Gastrocnemius medialis (tissue), 4 donors: ENCODE measurements at places on chromosomes 6 and 20. TPM values are rescaled to one million over a fixed set of nuclear protein-coding genes. Genes with fewer than 3 reads are reported as not detected.

Gene RIPPLY2
- not detected for total RNA-seq

Gene OPN5
- total RNA-seq, result not detected

Gene PGC
- not detected for total RNA-seq

GRCh38 chr20:20199361-20200160 lies 147.2 kb downstream of the CFAP61 start:
- no peak for DNase-seq

- no peak for DNase-seq
These were observed 216.2 kb downstream of the RIMS1 start for GRCh38 chr6:72102561-72102960.

DNA sequence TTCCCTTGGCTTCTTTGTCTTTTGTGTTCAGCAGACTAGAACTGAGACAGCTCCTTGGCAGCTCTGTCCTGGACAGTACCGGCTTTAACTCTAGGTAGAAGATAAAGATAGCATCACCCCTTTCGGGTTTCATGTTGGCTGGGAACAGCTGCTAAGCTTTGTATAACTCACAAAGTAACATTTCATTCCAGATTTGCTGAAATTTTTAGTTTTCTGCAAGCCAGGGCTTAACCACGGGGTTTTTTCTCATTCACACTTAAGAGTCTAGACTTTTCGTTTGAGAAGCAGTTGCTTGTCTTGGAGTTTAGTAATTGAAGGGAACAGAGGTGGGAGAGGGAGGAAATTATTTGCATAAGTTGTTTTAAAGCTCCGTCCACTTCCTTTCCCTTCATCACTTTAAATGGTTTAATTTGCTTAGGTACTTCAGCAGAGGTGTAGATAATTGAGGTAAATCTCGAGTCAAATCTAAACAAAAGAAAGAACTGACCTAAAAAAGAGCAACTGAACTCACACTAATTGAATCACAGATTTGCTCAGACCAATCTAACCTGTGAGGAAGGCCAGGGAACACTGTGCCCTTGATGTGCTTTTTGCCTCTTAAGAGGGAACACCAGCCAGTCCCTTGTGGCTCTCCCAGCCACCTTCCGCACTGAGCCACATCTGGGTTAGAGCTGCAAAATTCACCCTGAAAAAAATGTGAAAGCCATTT lies 48.3 kb downstream of the RREB1 start:
- DNase-seq, result no peak

GRCh38 chr6:157035546-157035945 lies 258.4 kb downstream of the ARID1B start:
- DNase-seq, result no peak

- no peak for DNase-seq
These were observed 11.4 kb upstream of the VEGFA start for GRCh38 chr6:43758617-43759050.

- no peak for DNase-seq
These were observed 136.7 kb upstream of the EXOC2 start for GRCh38 chr6:829656-830055.

DNA sequence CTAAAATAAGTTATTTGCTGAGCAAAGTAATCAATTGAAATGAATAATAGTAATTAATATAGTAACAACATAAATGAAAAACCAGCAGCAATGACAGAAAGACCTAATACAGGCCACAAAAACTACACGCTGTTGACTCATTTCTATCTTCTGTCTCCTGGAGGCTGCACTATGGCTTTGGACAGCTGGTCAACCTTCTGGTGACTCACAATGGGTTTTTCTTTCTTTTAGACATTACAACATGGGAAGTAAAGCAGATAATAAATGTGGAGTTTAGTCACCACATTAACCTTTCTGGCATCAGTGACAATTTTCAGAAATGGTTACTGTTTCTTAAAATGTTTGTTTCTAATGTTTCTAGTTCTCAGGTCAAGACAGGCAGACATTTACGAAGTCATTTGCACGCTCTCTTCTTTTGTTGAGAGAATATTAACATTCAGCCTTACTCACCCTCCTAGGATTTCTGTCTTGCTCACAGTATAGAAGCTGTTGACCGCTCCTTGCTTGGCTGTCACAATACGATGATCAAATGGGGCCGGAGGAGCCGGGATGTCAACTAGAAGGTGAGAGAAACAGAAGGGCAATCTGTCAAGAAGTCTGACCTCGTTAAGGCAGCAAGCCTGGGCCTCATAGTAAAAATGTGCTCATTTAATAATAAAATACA lies 62.2 kb downstream of the MYLK4 start:
- DNase-seq, result no peak

- DNase-seq, result no peak
These were observed 38.5 kb downstream of the PLCG1 start for GRCh38 chr20:41175727-41176330.

- no peak for DNase-seq
These were observed 46.1 kb downstream of the CD40 start for GRCh38 chr20:46164254-46164653.

GRCh38 chr6:147752689-147753403 lies 244.4 kb downstream of the SAMD5 start:
- DNase-seq, result no peak

DNA sequence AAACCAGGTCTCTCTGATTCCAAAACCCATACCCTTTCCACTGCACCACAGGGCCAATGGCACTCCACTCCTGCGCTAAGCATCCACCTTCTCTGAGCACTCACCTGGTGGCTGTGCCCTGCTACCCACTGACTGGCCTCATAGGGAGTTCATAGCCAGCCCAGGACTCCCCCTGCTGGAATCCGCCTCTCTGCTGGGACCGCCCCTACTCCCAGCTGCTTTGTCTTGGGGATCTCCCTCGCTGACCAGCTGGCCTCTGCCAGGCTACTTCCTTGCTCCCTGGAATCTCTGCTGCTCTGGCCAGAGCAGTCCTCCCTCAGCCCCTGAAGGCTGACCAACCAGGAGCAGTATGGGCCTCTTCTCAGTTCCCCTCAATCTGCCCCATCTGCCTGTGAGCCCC lies 129.7 kb downstream of the FAXC start:
- no peak for DNase-seq

- DNase-seq, result no peak
These were observed 197.1 kb downstream of the EPHA7 start for GRCh38 chr6:93222071-93222851.

DNA sequence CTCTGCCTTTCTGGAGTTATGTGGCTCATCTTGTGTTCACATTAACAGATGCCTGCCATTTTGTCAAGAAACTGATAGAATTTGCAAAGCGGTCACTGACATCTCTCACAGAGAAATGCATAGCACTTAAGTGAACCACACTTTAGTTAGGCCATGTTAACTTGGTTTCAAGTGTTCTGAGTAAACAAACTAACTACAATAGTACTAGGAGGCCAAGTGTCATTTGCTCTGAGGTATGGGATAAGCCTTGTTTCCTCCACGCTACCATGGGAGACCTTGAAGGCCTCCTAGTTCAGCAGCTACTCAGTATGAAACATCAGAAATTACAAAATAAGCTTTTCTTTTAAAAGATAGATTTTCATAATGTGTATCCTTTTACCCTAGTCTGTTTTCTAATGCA lies 143.5 kb upstream of the MARCKS start:
- DNase-seq, result no peak

DNA sequence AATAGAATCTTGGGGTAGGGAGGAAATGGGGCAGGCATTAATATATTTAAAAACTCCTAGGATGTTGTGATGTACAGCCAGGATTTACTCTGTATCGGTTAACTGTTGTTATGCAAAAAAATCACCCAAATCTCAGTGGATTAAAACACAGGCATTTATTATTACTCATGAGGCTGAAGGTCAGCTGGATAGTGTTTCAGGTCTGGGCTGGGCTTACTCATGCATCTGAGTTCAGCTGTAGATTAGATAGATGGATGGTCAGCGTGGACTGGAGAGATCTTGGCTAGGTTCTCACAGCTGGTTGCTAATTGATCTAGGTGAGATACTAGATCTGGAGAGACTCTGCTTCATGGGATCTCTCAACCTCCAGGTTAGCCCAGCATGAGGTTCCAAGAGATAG lies 131.4 kb downstream of the BTBD3 start:
- no peak for DNase-seq

DNA sequence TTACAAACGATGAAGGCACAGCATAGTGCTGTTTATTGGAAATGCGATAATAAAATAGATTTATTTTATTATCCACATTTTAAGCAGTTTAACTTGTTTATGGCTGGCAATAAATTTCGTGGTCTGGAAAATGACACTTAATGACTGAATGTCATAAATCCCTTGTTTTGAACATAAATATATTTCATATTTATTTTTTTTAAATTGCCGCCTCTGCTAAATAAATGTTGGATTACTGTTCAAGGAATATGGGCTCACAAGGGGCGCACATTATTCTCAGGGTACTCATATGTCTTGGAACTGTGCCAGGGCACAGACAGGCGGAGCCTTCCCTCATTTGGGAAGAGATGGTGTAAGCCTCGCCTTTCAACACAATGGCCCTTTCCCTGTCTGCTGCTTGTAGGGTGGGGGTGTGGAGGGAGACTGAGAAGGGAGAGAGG lies 134.3 kb downstream of the PXDC1 start:
- DNase-seq, result no peak

- no peak for DNase-seq
These were observed 180.4 kb downstream of the ZNF217 start for GRCh38 chr20:53413186-53413631.

DNA sequence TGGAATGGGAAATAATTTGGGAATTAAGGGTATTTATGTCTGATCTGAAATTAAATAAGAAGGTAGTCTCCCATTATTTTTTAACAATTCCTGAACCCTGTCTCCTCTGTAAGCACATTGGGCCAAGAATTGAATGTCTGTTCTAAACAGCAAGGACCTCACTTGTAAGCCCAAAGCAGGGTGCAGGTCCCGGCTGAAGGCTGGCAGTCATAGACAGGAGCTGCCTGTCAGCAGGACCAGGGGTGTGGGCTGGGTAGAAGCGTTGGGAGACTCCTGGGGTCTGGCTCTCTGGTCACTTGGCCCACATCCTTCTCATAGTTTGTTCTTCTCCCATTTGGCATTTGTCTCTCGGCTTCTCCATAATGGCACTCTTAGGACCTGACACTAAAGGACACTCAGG lies 75.6 kb downstream of the SNX9 start:
- DNase-seq, result no peak

DNA sequence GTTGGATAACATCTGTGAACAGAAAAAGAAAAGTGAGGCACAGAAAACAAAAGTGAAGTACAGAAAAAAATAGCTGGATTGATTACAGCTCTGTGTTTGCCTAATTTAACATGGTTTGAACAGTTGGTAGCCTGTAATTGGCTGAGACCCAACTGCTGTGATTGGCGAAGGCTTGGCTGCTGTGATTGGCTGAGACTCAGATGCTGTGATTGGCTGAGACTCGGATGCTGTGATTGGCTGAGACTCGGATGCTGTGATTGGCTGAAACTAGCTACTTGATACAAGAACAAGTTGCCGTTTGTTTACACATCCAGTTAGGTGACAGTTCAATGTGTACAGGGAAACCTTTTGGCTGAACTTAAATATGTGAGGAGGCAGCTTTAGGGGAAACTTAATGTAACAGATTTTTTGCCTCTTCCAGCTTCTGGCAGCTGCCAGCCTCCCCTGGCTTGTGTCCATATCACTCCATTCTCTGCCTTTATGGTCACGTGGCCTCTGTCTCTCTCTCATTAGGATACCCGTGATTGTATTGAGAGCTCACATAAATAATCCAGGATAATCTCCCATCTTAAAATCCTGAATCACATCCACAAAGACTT lies 223.4 kb upstream of the FOXA2 start:
- DNase-seq, result no peak

DNA sequence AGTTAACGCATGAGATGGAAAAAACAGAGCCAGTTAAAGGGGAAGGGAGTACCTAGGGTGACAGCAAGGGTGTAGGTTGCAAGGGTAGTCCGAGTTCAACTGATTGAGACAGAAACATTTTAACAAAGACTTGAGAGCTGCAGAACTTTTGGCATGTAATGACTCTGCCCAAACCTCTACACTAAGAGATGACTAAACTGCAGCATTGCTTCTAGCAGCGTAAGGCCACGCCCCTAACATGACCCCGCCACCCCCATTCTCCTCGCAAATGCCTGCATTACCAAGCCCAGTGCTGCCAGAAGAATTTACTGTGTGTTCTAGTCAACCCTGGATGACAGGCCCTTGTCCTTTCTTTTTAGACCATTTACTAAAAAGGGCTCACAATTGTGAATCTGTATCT lies 6.3 kb upstream of the HINT3 start:
- no peak for DNase-seq

DNA sequence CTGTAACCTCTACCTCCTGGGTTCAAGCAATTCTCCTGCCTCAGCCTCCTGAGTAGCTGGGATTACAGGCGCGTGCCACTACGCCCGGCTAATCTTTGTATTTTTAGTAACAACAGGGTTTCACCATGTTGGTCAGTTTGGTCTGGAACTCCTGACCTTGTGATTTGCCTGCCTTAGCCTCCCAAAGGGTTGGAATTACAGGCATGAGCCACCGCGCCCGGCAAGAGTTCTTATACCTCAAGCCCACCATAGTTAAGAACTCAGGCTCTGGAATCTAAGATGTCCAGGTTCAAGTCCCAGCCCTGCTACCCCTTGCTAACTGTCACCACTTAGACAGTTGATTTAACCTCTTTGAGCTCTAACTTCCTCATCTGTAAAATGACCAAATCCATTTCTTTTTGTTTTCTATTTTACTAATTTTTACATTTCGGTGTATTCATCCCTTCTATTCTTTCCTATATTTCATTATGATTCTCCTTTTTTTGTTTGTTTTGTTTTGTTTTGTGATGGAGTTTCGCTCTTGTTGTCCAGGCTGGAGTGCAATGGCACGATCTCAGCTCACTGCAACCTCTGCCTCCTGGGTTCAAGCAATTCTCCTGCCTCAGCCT lies 104.8 kb upstream of the ZNF217 start:
- no peak for DNase-seq
